ENCODE measurements at places on chromosomes 7 and 10.

- DNase-seq, result peak; percentile 52
Observed at GRCh38 chr10:89550509-89550908, 15.1 kb upstream of the SLC16A12 start.

- DNase-seq, result no peak
Observed at GRCh38 chr7:128855559-128855958, 7.1 kb upstream of the ATP6V1F start.

DNA sequence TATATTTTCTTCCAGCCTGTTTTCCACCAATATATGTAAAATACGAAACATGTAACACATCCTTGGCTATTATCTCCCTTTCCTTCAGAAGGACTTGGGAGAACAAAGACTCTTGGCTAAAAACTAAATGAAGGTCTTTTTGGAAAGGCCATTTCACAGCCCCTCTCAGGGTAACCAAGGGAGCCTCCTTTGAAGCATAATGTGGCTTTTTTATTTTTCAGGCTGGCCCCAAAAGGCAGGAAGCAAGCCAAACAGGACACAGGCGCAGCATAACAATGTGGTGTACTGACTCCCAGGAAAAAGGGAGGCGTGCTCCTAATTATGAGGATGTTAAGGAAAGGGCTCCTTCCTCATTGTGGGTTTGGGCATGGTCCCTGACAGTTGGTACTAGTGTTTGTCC lies 30.3 kb upstream of the CCSER2 start:
- DNase-seq, result no peak

DNA sequence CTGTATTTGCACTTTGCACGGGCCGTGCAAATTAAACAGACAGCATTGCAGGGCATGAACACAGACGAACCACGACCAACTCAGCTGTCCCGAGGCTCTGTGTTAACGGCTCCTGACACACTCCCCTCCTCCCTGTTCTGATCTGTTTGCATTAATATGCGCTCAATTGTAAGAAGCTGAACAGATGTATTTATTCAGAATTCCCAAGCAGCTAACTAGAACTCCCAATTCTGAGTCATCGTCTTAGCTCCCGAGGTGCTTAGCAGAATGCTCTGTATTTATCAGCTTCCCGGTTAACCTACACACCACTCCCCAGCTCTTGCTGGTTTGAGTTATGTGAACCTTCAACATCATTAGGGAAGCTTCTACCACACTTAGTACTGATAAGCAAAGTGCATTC lies 286.4 kb downstream of the PTPRN2 start:
- no peak for DNase-seq

DNA sequence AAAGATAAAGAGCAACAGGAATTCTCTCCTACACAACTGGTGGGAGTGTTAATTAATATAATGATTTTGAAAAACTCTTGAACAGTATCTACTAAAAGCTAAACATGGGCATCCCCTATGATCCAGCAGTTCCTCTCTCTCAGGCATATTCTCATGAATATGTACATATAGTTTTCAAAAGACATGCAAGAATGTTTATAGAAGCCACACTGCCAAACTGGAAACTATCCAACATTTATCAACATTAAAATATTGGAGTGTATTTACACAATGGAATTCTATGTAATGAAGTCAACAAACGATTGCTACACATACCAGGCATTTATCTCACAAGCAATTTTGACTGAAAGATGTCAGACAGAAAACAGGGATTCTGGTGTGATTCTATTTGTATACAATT lies 404.5 kb upstream of the ANKRD30A start:
- peak; percentile 27 for DNase-seq

- peak; percentile 36 for DNase-seq
Observed at GRCh38 chr10:128268015-128268722, 141.9 kb upstream of the MKI67 start.

GRCh38 chr7:13174991-13175390 lies 487.6 kb downstream of the ARL4A start:
- no peak for DNase-seq

DNA sequence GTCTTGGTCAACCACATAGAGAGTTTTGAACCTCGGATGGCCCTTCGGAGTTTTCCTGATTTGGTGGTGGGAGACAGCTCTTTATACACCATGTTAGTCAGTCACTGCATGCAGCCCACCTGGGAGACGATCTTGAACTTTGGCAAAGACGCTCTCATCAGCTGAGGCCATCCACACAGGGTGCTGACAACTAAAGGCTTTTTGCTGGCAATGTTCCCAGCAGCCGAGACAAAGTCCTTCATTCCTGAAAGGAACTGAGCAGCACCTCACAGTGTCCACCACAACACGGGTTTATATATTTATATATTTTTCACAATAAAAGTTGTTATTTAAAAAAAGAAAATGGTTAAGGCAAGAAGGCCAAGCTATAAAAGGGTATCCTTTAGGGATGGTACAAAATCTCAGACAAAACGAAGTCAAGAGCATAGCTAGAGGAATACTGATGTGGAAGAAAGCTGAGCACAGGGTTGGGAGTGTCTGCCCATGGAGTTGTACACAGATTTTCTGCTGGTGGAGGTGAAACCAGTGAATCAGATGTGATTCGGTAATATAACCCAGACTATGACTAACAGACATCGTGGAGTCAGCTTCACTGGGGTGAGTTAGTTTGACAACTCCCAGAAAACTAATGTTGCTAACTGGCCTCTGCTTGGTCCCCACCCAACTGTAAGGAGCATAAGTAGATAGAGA lies 27.4 kb upstream of the CAPZA2 start:
- DNase-seq, result peak; percentile 47

- DNase-seq, result no peak
Observed at GRCh38 chr7:148905093-148905666, 21.1 kb upstream of the EZH2 start.

GRCh38 chr7:55066938-55067337 lies 48.1 kb downstream of the EGFR start:
- DNase-seq, result no peak

GRCh38 chr7:46739518-46740234 lies 818.6 kb upstream of the IGFBP3 start:
- DNase-seq, result no peak

GRCh38 chr10:112985690-112986543 lies 35.9 kb downstream of the TCF7L2 start:
- peak; percentile 82 for DNase-seq

- peak; percentile 41 for DNase-seq
Observed at GRCh38 chr10:76150139-76150875, 718.9 kb downstream of the LRMDA start.

DNA sequence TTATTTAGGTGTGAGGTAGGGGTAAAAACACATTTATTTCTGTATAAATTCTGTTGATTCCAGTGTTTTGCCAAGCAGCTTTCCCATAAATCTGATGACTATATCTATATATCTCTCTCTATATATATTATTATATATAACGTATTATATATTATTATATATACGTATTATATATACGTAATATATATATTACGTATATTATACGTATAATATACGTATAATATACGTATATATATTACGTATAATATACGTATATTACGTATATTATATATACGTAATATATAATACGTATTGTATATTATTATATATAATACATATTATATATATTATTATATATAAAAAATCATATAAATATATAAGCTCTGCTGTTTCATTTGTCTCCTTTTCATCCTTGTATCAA lies 163.5 kb downstream of the GPR158 start:
- DNase-seq, result no peak

- peak; percentile 51 for DNase-seq
Observed at GRCh38 chr7:75727881-75728593, 10.7 kb downstream of the HIP1 start.

DNA sequence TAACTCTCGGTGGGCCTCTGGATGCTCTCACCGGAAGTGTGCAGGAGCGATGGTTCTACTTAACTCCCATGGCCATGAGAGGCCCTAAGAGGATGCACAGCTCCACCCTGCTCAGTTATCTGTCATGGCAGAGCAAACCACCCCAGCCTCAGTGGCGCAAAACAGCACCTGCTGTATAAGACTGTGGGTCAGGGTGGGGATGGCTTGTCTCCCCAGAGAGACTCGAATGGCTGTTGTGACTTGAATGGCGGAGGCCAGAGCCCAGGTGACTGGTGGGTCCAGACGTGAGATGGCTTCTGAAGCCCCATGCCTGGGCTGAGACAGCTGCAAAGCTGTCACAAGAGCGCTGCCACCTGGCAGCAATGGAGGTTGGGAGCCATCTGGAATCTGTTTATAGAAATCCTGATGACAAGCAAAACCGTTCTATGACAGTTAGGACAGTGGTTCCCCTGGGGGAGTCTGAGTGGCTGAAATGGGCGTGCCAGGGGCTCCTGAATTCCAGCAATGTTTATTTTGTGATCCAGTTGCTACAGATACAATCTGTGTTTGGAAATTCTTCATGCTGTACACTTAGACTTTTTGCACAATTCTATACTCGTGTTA lies 490.5 kb downstream of the TCERG1L start:
- no peak for DNase-seq

- no peak for DNase-seq
Observed at GRCh38 chr7:77391230-77391629, 24.9 kb downstream of the GSAP start.

GRCh38 chr7:738723-739454 lies 11.8 kb upstream of the PRKAR1B start:
- no peak for DNase-seq

GRCh38 chr7:150410680-150411346 lies 31.7 kb downstream of the ZNF775 start:
- no peak for DNase-seq

GRCh38 chr10:25080880-25081581 lies 64.6 kb downstream of the THNSL1 start:
- peak; percentile 78 for DNase-seq

DNA sequence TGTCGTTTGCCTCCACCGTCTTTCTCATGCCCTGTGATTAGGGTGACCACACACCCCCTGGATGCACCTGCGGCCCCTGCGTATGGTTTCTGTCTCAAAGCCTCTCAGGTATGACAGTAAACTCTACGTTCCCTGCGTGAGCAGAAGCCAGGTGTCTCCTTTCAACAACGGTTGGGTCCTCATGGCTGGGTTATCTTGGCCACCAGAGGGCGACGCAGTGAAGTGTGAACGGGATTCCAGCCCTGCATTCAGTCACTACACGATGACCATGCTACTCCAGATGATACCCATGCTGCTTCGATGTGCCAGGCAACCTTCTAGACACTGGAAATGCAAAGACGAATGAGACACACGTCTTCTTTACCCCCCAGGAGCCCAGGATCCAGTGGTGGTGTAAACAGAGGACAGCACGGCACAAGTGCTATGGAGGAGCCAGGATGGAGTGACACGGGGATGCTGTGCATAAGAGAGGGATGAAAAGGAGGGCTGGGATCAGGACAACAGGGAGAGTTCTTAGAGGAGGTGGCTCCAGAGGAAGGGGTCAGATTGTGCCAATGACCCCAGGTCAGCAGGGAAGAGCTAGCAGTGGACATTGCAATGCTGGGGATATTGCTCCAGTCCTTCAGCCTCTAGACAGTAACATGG lies 228.1 kb upstream of the PFKP start:
- DNase-seq, result peak; percentile 14

DNA sequence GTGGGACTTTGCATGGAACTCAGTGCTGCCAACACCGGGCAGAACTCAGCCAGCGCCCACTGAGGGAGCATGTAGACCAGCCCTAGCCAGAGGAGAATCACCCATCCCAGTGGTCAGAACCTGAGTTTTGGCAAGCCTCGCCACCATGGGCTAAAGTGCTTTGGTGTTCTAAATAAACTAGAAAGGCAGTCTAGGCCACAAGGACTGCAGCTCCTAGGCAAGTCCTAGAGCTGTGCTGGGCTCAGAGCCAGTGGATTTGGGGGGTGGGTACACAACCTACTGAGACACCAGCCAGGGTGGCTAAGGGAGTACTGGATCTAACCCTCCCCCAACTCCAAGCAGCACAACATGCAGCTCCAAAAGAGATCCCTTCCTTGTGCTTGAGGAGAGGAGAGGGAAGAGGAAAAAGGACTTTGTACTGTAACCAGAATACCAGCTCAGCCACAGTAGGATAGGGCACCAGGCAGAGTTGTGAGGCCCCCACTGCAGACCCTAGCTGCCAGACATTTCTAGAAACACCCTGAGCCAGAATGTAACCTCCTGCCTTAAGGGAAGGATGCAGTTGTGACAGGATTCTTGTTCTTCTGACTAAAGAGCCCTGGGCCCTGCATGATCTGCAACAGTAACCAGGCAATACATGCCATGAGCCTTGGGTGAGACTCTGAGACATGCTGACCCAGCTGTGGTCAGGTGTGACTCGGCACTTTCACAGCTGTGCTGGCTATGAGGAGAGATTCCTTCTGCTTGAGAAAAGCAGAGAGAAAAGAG lies 24.4 kb downstream of the GSDME start:
- peak; percentile 80 for DNase-seq

- DNase-seq, result no peak
Observed at GRCh38 chr7:79376299-79377025, 77.0 kb downstream of the MAGI2 start.

- DNase-seq, result no peak
Observed at GRCh38 chr10:102949916-102950315, 31.8 kb downstream of the CNNM2 start.

- DNase-seq, result no peak
Observed at GRCh38 chr7:23216021-23216420, 30.6 kb upstream of the GPNMB start.

DNA sequence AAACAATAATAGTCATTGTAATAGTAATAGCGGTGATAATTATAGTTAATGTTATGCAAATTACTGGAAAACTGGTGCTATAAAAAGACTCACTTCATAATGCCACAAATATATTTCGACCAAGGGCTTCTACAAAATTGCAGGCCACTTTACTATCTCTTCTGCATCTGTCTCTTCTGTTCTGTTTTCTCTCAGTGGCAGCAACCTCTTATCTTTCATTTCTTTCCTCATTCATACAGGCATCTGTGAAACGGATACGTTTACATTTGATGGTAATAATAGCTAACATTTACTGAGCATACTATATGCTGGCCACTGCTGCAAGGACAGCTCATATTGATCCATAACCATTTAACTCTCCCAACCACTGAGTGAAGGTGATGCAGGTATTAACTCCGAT lies 537.4 kb upstream of the PFKP start:
- no peak for DNase-seq

DNA sequence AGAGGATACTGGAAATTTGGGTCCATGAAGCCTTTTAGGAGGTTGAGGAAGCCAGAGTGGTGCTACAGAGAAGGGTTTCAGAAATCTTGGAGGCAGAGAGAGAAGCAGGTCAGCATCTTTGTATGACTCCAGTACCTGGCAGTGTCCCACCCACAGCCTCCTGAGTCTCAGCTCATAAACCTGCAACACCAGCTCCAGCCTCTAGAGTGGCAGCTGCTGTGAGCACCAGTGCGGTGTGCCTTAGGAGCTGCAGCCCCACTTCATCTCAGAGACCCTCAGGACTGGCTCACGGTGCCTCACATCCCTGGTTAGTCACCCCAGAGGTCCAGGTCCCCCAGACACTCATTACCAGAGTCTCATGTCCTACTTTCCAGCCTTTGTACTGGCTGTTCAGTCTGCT lies 84.8 kb upstream of the PRKAR2B start:
- no peak for DNase-seq

GRCh38 chr10:132519382-132520176 lies 18.0 kb upstream of the INPP5A start:
- no peak for DNase-seq

GRCh38 chr7:71987200-71987767 lies 424.9 kb downstream of the CALN1 start:
- DNase-seq, result no peak
